ENCODE measurements at places on chromosomes 11 and 22.

DNA sequence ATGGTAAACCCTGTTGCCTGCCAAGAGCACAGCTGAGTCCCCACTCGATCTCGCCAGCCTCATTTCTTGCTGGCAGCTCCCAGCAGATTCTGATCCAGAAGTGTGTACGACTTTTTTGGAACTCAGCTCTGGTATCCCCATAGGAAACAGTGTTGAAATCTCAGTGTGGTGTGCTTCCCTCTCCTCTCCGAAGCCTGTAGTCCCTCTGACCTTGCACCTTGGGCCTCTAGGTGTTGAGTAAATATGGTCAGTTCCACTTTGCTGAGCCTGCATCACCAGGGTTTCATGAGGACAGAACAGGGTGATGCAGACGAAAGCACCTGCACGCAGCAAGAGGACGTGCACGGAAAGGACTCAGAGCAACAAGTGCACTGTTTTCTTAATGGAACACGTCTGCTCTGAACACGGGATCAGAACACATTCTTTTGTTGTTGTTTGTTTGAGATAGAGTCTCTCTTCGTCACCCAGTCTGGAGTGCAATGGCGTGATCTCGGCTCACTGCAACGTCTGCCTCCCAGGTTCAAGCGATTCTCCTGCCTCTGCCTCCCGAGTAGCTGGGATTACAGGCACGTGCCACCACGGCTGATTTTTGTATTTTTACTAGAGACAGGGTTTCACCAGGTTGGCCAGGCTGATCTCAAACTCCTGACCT is 3.8 kb upstream of the CPT1A start:
- DNase-seq, result no peak

DNA sequence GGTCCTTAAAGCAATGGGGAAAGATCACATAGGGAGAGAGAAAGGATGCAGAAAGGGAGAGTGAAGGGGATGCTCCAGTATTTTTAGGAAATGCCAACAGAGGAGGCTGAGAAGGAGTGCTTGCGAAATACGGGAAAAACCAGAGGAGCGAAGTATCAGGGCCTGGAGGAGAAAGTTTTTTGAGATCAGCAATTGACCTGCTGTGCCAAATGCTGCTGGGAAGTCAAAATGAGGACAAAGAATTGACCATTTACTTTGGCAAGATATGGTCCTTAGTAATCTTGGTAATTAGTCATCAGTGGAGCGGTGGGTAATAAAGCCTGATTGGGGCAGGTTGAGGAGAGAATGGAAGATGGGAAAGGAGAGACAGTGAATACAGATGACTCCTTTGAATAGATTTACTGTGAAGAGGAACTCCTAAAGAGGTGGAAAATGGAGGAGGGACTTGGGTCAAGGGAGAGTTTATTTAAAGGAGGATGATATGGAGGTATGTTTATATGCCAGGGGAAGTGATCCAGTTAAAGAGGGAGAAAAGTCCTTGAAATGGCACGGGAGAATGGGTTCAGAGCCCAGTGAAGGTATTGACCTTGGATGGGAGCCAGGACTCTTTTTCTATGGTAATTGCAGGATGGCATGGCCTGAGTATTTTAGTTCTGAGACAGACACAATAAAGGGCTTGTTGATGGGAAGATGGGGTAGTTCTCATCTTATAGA is 111.5 kb downstream of the PKNOX2 start:
- no peak for DNase-seq

GRCh38 chr22:41286639-41287091 is 678 bp upstream of the RANGAP1 start:
- DNase-seq, result peak; percentile 89

DNA sequence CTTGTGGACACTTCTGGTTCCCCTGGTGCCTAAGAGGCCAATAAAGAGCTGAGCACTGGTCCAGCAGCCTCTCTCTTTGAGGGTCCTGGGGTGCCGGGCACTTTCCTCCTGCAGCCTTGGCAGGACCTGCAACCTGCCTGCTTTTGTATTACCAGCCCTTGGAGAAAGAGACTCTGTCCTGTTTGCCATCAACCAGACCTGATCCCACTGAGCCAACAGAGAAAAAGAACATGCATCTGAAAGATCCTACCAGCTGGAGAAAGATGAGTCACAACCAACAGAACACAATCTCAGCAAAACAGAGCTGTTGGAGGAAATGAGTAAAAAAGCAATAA is 321.0 kb downstream of the DDX10 start:
- no peak for DNase-seq

DNA sequence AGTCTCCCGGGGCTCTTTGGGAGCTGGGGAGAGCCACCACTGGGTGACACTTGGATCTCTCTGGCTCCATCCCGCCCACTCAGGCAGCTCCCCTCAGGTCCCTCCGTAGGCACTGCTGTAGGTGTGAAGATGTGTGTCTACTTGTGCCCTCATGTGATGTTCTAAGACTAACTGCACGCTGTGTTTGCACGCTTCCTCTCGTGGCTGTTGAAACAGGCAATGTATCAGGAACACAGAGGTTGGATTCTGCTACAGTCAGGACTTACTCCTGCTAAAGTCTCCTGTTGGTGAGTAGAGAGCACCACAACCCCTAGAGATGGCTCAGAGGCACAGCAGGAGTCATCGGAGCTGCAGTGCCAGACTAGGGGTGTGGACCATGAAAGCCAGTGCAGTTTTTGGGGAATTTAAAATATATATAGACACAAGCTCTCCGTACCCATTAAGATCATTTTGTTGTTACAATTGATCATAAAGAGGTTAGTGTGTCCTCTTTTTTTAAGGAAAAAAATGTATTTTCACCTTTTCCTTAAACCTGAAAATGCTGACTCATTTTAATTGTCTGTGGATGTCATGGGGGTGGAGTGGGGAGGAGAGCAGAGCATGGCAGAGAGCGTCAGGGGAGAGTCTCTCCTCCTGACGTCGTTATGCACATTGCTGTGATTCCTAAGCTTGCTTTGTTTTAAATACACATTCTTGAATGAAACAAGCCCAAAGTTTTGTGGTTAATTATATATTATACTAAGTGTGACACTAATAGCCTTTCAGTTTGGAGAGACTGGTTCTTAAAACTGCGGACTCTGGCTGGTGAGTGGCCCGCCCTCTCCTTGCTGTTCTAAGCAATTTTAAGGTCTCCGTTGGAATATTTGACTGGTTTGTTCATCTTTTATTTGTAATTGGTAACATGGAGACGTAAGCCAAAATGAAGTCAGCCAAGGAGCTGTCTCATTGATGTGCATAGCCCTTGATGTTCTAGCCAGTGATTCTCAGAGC is 16.2 kb upstream of the CTTN start:
- no peak for DNase-seq

- DNase-seq, result peak; percentile 78
Measured at GRCh38 chr22:38843201-38843656, 599 bp downstream of the NPTXR start.

- no peak for DNase-seq
Measured at GRCh38 chr11:88375927-88376470, 38.5 kb upstream of the CTSC start.

- peak; percentile 22 for DNase-seq
Measured at GRCh38 chr11:24828938-24829605, 332.2 kb downstream of the LUZP2 start.

GRCh38 chr11:60078745-60079144 is 9.7 kb upstream of the MS4A2 start:
- peak; percentile 82 for DNase-seq

Measured in hematopoietic multipotent progenitor cell treated with erythropoietin and hydrocortisone succinate and interleukin-3 and kit ligand, for 4 days (in vitro differentiated cells).